T-cell (primary cell): ENCODE measurements at places on chromosomes 6 and 20.
A peak's percentile ranks its signal among the peaks of the same experiment; 100 is the strongest.

GRCh38 chr20:45306431-45306982 is at the start of gene RBPJL:
Gene RBPJL, plus strand, starts transcription at chr20:45306840. Its CDS starts 83 bp downstream, at chr20:45306923.
- peaks cover 2% of the 10 kb centered on the region for H3K27me3 ChIP-seq
- H3K4me1 ChIP-seq, result peaks cover 7% of the 10 kb centered on the region
- H3K4me3 ChIP-seq, result no peak within 1 kb of the TSS
- H3K36me3 ChIP-seq, result no peaks in the 10 kb centered on the region
- H3K27ac ChIP-seq, result no peak within 1 kb of the TSS

- peaks cover 4% of the 10 kb centered on the region for H3K27me3 ChIP-seq
- H3K27ac ChIP-seq, result no peak overlapping the region
- H3K4me3 ChIP-seq, result no peak overlapping the region
- peaks cover 28% of the 10 kb centered on the region for H3K4me1 ChIP-seq
- peak; percentile 6 for DNase-seq
These were observed 44.2 kb upstream of the SLC9A8 start for GRCh38 chr20:49768204-49769047.

DNA sequence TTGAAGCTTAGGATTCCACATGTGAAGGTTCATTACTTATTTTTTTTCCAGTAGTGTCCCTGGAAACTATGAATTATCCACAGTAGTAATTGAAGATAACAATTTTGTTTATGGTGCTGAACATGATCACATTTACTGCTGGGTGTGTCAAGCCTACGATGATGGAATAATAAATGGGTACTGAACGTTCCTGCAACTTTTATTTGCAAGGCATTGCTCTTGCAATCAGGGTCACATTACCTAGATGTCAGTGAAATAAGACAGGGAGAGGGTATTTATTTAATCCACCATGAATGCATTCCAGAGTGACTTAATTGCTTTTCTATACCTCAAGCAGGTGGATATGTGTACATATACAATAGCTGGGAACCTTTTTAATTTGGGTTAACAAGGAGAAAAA is 27.0 kb upstream of the MLIP start:
- H3K36me3 ChIP-seq, result no peaks in the 10 kb centered on the region
- H3K27ac ChIP-seq, result no peak overlapping the region
- H3K27me3 ChIP-seq, result no peaks in the 10 kb centered on the region
- DNase-seq, result no peak
- H3K4me1 ChIP-seq, result no peaks in the 10 kb centered on the region

- H3K27ac ChIP-seq, result no peak overlapping the region
- H3K4me3 ChIP-seq, result no peak overlapping the region
- H3K27me3 ChIP-seq, result no peaks in the 10 kb centered on the region
- DNase-seq, result no peak
These were observed 640.0 kb upstream of the GJE1 start for GRCh38 chr6:141492521-141493284.

DNA sequence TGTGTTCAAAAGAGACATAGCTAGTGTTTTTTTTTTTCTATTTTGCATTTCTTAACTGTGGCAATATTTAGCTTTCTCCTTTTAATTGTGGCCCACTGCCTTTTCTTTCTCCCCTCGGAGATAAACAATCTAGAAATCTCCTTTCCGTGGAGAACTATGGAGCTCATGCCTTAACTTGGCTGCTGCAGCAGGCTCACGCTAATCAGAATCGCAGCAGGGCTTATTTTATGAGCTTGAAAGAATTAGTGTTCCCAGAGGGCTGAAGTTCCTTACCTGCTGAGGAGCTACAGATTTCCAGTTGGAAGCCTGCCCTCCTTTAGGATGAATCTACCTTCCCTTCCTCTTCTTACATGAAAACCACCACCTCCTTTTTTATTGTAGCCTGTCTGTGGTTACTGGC is 35.6 kb downstream of the CTNNBL1 start:
- no peaks in the 10 kb centered on the region for H3K4me1 ChIP-seq
- no peak overlapping the region for H3K4me3 ChIP-seq
- H3K36me3 ChIP-seq, result peaks cover 13% of the 10 kb centered on the region

DNA sequence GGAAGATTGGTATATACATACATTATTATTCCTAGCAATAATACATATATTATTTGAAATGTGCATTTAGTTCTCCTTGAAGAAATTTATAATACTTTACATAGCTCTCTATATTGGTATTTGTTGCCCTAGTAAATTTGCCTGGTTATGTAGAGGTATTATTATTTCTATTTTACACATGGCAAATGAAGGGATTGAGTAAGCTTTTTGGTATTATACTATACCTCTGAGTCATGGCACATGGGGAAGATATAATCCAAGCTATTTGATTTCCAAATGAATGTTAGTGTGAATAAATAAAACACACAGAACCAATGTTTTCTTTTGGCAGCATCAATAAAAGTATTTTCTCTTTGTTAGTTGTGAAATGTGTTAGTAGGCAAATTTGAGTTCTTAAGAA is 409.6 kb upstream of the SLC35B3 start:
- no peak overlapping the region for H3K27ac ChIP-seq
- no peaks in the 10 kb centered on the region for H3K4me1 ChIP-seq
- H3K4me3 ChIP-seq, result no peak overlapping the region
- H3K27me3 ChIP-seq, result no peaks in the 10 kb centered on the region
- DNase-seq, result no peak

DNA sequence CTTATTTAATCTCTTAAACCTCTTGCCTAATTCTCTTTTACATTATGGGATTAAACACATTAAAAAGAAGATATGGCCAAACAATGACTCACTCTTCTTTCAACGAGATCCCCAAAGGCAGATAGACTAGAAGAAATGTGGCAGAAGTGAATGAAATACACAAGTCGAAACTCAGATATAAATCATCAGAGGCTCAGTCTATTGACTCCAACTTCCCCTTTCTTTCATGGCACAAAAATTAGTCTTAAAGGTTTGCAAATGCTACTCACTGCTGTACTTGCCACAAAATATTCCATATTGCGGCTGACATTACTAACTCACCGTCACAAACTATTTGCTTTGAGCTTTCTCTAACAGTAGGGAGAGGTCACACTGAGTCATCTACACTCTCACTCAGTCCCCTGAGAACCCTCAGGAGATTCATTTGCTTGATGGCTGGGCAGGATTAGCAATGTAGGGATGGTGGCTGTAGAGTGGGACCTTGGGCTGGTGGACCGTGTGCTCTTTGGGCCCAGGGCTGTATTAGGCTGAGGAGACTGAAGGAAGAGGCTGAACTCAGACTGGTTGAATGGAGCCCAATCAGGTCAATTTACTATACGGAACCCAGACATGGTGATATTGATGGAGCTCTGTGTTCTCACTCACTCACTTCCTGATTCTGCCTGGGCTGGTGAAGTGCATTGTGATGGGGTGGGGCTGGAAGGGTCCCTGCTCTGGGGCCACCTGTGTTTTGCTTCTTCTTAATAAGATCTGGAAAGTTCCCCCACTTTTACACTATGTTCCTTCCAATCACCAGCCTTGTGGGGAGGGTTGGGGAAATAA is 42.8 kb upstream of the UBR2 start:
- no peak overlapping the region for H3K27ac ChIP-seq
- no peaks in the 10 kb centered on the region for H3K4me1 ChIP-seq
- H3K4me3 ChIP-seq, result no peak overlapping the region
- no peaks in the 10 kb centered on the region for H3K27me3 ChIP-seq
- H3K36me3 ChIP-seq, result no peaks in the 10 kb centered on the region
- DNase-seq, result no peak
